ENCODE measurements at places on chromosomes 3 and 15.

DNA sequence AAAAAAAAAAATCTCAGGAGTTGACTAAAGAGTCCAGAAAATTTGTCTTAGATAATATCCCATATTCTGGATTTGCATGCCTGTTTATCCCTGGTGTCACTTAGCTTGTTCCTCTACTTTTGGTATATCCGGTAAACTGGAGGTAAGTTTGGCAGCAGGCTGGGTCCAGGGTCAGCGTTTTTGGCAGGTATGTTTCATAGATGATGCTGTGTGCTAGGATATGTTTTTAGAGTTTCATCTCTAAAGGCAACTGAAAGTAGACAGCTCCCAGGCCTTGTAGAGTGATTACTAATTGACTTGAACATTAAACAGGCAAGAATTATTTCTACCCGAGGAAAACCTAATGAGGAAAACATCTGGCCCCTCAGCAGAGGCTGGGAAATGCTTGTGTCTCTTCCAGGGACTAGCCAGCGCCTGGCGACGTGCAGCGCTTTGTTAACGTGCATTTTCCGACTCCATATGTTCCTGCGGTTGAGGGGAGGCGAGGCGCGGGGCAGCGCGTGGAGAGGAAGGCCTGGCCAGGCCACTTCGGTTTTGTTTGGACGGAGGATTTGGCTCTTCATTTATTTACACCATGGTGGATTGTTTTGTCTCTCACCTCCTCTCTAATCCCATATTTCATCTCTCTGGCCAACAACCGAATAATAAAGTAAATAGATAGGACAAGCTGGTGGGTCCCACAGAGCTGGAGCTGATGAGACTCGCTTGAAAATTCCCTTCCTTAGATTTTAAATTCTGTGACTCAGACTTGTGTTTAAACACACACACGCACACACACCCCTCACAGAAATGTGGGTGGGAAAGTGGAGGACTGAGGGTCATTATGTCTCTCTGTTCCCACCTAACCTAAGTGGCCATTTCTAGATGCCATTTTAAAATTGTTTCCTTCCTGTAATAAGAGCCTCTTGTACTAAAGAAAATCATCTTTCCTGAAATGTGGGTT, 65.3 kb downstream of the ASB7 start:
- DNase-seq: no peak

DNA sequence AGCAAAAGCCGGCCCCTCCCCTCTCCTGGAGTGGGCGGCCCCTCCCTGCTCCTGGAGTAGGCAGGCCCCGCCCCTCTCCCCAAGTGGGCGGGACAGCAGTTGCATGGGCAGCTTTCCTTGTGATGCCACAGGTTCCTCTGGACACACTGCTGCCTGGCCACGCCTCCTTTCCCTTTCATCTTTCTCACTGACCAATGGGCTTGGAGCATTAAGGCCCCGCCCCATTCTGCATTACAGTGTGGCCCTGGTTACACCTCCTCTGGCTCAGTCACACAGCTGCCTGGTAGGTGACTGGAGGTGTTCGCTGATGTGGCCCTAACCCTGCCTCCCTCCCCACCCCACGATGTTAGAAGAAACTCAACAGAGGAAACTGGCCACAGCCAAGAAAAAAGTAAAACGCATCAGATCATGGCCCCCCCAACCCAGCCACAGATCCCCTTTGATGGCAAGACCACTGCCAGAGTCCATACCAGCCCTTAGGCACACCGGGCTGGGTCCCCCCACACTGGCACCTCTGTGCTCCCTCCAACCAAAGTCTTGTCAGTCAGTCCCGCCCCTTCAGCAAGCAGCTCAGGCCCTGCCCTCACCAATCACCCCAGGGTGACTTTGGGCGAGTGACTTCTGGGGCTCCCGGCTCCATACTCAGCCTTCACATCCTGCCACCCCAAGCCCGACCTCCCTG, 84.3 kb downstream of the ADAMTS7 start:
- DNase-seq: no peak

- peak; percentile 29 for DNase-seq
These were observed 129.5 kb downstream of the TFDP2 start for GRCh38 chr3:142019794-142020320.

DNA sequence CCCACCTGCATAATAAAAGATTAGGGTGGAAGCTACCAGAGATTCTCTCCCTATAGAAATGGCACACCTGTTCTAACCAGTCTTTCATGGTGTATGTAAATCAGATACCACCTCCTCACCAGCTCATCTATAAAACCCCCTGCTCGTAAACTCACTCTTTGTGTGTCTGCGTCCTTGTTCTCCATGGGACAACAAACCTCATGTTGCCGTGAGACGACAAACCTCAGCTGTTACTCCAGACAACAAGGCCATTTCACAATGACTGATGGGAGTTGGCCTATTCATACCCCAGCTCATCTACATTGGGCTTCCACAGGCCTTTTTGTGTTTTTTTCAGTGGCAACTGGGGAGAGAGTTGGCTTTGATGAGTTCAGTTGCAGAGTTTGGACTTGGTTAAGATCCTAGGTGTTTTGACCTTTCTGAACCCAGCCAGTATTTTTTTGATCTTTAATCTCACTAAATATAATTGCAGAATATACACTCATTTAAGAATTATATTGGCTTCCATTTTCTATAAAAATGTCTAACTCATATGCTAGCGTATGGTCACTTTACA, 96.6 kb upstream of the LRIG1 start:
- DNase-seq: no peak

- peak; percentile 52 for DNase-seq
These were observed at the start of gene TEX55 for GRCh38 chr3:119145500-119146167. Gene TEX55 (plus strand): TSS chr3:119146165. CDS start chr3:119146190, 25 bp downstream.

DNA sequence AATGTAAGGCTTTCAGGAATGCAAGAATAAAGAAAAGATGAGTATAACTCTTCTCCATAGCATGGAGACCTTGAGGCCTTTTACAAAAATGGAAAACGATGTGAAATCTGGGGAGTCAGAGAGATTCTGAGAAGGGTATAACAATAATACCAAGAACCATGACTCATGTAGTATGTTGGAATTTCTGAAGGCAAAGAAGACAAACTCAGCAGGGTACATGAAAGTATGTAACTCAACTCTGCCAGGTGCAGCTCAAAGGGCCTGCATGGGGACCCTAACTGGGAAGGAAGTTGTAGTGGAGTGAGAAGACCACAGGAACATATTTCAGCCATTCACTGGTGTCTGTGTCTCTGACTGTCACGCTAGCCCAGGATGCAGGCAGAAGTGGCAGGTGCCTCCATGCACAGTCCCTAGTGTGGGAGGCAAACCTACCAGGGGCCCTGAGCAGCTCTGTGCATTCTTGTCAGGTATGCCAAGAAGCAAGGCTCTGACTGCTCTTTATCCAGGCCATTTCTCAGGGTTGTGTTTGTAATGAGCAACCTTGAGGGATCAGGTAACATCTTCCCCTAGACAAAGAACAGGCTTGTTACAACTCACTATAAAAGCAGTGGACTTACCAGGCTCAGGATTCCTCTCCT, 57.2 kb downstream of the GPR156 start:
- no peak for DNase-seq

DNA sequence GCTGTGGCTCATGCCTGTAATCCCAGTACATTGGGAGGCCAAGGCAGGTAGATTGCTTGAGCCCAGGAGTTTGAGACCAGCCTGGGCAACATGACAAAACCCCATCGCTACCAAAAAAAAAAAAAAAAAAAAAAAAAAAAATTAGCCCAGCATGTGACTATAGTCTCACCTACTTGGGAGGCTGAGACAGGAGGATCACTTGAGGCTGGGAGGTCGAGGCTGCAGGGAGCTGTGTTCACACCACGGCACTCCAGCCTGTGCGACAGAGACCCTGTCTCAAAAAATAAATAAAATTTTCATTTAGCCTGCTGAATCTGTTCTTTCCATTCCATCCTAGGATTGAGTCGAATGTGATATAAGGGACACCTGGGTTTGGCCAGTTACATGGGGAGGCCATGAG, 14.6 kb upstream of the PRICKLE2 start:
- DNase-seq: no peak

GRCh38 chr3:72050048-72050632, 265.2 kb upstream of the PROK2 start:
- no peak for DNase-seq

GRCh38 chr3:64686446-64686908, 1.3 kb downstream of the ADAMTS9 start:
- DNase-seq: peak; percentile 82

DNA sequence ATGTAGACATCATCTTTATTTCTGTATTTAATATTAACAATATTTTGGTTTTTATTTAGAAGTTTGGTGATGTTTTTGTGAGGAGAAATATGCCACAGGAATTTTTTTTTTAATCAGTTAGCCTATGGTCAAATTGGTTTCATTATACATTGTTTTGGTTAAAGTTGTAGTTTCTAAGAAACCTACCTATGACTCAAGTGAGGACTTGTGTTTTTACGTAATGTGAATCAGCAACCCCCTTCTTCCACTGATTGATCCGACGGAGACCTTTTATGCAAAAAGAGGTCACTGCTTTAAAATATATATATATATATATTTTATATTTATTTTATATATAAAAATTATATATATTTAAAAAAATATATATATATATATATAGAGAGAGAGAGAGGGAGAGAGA, 698.1 kb downstream of the FHIT start:
- DNase-seq: no peak

DNA sequence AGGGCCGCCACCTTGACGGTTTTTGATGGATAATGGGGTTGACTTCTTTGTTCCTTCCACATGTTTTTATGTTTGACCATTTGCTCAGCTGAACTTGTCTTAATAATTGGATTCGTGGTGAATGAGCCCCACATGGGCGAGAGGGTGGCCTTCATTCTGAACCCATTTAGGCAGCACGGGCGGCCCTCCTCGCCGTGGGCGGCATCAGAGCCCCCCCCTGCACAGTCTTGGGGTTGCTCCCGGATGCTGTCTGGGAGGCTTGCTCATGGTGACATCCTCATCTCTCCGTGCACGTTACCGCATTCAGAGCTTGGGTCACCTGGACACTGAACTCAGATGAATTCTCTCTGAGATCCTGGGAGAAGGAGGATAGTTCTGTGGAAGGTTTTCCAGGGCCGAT, 172.3 kb upstream of the OSBPL11 start:
- DNase-seq: no peak

DNA sequence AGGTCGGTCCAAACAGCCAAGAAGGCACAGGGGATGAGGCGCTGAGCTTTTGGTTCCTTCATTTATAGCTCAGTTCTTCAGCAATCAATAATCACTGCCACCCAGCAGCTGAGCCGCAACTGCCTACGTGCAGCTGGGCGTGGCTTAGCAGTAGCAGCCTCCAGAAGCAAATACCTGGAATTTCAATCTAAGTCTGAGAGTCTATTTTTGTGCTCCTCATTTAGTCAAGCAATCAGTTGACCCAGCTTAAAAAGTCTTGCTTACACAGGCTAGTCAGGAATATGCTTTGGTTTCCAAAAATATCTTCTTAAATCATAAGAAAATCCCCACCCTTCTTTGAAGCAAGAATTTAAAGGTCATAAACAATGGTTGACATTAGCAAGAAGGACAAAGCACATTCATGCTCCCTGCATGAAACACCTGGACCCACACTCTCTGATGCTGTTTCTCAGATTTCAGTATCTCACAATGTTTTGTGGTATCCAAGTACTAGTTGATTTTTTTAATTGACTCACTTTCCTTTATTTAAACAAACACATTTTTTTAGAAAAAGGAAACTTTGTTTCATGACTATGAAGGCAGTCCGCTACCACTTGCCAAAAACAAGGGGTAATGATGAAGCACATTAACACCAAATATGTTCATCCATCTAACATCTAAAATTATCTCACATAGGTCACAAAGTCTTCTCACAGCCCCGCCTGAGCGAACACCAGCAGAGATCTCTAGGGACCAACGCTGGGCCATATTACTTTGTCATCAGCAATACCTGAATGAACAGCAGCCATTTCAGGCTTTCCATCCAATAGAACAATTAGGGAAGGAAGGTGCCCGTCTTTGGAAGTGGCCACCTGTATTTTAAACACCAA, 106.1 kb downstream of the OXNAD1 start:
- DNase-seq: peak; percentile 32

DNA sequence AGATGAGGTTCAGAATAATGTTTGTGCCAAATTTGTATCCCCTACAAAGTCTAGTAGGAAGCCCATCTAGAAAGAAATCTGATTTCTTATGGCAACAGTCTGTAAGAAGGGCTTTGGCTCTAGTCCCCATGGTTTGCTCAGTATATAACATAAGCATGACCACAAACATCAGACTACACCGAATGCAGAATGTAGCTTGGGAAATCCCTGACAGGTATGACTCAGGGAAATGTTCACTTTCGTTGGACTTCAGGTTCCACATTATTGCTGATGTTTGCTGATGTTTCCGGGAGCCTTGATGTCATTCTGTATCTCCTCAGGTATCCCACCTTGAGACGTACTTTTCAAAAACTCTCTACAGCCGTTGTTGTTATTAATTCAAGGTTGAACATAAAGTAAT, 304.4 kb upstream of the TGFBR2 start:
- DNase-seq: no peak

DNA sequence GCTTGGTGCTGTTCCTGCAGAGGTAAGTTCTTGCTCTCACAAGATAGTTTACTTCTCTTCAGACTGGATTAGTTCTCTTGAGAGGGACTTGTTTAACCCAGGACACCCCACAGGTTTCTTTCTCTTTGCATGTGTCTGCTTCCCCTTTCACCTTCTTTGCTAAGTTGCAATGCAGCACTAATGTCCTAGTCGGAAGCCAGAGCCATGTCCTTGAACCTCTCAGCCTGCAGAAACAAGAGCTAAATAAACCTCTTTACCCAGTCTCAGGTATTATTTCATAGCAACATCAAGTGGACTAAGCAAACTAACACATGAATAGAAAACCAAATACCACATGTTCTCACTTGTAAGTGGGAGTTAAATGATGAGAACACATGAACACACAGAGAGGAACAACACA, 915.2 kb downstream of the NSUN3 start:
- DNase-seq: no peak

- DNase-seq: no peak
These were observed 98.0 kb downstream of the CHL1 start for GRCh38 chr3:294581-294980.

DNA sequence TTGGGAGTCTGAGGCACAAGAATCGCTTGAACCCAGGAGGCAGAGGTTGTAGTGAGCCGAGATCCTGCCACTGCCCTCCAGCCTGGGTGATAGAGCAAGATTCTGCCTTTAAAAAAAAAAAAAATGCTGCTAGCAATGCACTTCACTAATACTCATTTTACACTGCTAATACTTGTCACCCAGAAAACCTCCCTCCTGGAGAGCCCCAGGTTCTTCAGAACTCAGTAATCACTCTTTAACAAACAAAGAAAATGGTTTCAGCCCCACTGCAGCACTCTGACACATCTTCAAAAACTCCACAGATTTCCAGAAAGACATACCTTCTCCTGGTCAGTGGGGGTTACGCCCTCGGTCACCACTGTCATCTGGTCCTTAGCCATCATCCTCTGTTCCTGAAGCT, 366.7 kb downstream of the SHQ1 start:
- no peak for DNase-seq
